ENCODE measurements at places on chromosomes 1 and 21.
A peak's percentile ranks its signal among the peaks of the same experiment; 100 is the strongest.

DNA sequence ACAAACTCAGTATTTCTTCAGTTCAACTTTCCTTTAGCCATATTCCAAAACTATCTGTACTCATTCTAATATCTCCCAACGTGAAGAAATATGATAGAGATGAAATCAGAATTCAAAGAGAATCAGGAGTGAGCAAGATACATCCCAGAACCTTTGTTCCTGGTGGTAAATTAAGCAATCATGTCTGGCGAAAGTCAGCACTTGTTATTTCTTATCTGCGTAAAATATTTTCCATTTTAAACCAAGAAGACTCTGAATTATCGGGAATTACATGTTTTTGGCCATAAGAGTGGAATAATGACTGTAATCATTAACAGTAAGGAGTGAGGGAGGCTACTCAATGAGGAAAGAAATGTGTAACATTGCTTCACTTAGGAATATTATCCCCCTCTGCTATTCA is 253.7 kb downstream of the PDE4B start:
- H3K27ac ChIP-seq, result no peak overlapping the region
- no peak overlapping the region for H3K4me3 ChIP-seq
- H3K36me3 ChIP-seq, result no peaks in the 10 kb centered on the region
- H3K4me1 ChIP-seq, result peaks cover 1% of the 10 kb centered on the region
- H3K27me3 ChIP-seq, result no peaks in the 10 kb centered on the region
- DNase-seq, result no peak

DNA sequence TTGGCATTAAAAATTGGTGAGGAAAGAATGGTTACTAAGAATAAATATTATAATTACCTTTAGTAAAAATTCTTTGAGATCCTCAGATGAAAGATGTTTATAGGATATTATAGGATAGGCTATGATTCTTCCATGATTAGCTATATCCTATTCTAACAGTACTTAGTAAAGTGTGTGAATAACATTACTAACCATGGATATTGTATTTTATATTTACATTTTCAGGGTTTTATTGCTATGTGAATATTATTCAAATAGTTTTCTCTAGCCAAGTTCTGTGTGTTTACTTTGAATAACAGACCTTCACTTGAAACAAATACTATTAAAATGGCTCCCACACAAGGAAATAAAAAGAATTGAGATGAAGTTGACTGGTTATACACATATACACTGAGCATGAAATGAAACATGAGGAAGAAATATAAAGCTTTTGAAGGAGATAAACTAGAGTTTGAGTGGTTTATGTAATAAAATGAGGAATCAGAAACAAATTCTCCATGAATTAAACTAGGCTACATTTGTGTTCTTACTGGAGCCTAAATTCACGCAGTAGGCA is 479.4 kb upstream of the PKN2 start:
- no peak for DNase-seq
- H3K4me3 ChIP-seq, result no peak overlapping the region
- H3K27ac ChIP-seq, result no peak overlapping the region
- no peaks in the 10 kb centered on the region for H3K4me1 ChIP-seq
- no peaks in the 10 kb centered on the region for H3K36me3 ChIP-seq

GRCh38 chr1:180632326-180633056 is 669 bp downstream of the XPR1 start:
- no peaks in the 10 kb centered on the region for H3K36me3 ChIP-seq
- peaks cover 11% of the 10 kb centered on the region for H3K4me1 ChIP-seq
- peak overlapping the region; percentile 89 for H3K27ac ChIP-seq

DNA sequence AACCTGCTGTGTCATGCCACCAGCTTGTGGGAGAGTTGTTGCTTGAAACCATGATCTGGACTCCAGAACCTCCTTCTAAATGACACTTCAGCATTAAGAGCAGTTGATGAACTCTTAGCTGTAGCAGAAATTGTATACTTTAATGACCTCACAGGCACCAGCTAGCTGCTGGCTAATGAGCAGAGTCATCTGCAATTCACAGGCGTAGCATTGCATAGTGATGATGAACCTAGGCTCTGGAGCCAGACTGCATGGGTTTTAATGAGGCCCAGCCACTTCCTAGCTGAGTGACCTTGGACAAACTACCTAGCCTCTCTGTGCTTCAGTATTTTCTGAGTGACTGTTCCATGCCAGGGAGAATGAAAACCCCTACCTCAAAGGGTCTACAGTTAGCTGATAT is 407.1 kb downstream of the LMO4 start:
- no peak overlapping the region for H3K27ac ChIP-seq
- no peak overlapping the region for H3K4me3 ChIP-seq
- no peaks in the 10 kb centered on the region for H3K4me1 ChIP-seq
- H3K27me3 ChIP-seq, result no peaks in the 10 kb centered on the region
- H3K36me3 ChIP-seq, result no peaks in the 10 kb centered on the region

- no peak overlapping the region for H3K27ac ChIP-seq
- H3K27me3 ChIP-seq, result peaks cover 2% of the 10 kb centered on the region
- H3K4me3 ChIP-seq, result no peak overlapping the region
- peaks cover 6% of the 10 kb centered on the region for H3K4me1 ChIP-seq
- no peak for DNase-seq
- H3K36me3 ChIP-seq, result no peaks in the 10 kb centered on the region
These were observed 119.5 kb downstream of the TBX19 start for GRCh38 chr1:168400139-168400538.

- peaks cover 6% of the 10 kb centered on the region for H3K27me3 ChIP-seq
- peak overlapping the region; percentile 22 for H3K27ac ChIP-seq
- H3K4me1 ChIP-seq, result peaks cover 22% of the 10 kb centered on the region
- DNase-seq, result no peak
- no peaks in the 10 kb centered on the region for H3K36me3 ChIP-seq
- peak overlapping the region; percentile 76 for H3K4me3 ChIP-seq
These were observed 4.0 kb downstream of the CLIC4 start for GRCh38 chr1:24749252-24749651.

All from glutamatergic neuron (in vitro differentiated cells).